ENCODE measurements at places on chromosomes 13 and 19. TPM values are rescaled to one million over a fixed set of nuclear protein-coding genes. Genes with fewer than 3 reads are reported as not detected.

DNA sequence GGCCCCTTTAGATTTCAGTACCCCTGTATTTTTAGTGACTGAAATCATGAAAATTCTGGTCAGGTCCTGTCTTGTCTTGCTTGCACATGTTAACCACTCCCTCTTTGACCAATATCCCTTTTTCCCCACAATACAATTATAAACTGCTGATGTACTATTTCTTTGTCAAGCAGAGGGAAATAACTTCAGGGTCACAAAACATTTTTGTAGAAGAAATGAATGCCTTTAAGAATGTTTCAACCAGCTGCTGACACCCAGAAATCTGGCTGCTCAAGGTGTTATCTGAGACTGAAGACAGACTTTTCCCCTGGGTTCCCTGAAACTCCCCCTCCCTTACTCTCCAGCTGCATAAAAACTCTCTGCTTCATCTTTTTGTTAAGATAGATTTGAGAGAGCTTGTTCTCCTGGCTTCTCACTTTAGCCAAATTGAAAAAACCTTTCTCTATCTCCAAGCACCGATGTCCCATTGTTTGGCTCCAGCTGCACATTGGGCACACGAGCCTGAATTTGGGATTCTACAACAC lies 18.4 kb upstream of the ACOD1 start:
- no peak for DNase-seq

GRCh38 chr19:6271721-6272410 lies 7.9 kb downstream of the MLLT1 start:
- peak; percentile 72 for DNase-seq

DNA sequence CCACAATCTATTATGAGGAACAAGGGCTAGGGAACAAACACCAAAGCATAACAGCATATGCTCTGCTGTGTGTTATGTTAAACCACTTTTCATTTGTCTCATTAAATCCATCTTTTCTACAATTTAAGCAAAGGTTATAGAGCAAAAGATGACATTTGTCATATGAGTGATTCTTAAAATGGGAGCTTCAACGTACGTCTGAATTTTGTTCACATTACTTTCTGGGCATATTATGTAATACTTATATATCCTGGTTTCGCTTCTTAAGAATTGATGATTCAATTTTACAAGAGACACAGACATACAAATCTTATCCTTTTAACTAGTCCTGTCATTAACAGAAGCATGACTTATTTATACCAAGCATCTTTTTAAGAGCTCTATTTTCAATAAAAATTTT lies 3.3 kb upstream of the TPP2 start:
- no peak for DNase-seq

DNA sequence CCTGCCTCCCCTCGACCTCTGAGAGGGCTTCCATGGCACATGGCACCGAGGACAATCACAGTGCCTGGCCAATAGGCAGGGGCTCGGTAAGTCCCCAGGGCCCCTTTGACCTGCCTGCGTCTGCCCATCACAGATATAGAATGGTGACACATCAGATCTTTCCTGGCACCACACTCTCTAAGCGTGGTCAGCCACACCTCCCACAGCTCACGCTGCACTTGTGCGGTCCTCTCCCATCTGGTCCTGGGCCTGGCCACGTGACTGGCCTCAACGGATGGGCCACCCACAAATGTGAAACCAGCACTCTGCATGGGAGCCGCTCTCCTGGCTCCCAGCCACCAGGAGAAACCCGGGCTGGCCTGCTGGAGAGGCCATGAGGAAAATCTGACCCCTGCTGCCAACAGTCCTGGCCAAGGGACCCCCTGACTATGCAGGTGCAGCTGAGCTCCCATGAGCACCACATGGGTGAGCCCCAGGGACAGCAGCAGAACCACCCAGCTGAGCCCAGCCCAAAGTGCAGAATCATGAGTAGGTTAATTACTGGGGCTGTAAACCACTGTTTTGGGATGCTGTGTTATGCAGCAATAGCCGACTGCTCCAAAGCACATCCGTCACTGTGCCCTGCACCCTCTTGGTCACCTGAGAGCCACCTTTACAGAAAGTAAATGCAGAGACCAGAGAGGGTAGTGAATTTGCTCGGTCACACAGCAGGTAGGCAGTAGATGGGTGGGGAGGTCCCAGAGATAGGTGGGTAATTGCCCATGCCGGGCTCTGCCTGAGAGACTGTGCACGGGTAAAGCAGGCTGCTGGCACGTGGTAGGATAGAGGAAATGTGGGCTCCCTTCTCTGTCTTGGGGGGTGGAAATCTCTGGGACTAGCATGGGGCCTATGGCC lies 9.7 kb upstream of the MEF2B start:
- DNase-seq = peak; percentile 59

- DNase-seq = no peak
Measured at GRCh38 chr13:39310961-39311360, 272.7 kb downstream of the NHLRC3 start.

- no peak for DNase-seq
Measured at GRCh38 chr19:34332027-34332760, 32.8 kb upstream of the GPI start.

- no peak for DNase-seq
Measured at GRCh38 chr13:96460609-96461008, 370.7 kb downstream of the HS6ST3 start.

GRCh38 chr13:76968041-76968440 lies 19.7 kb downstream of the ACOD1 start:
- no peak for DNase-seq

GRCh38 chr19:34687348-34687747 lies 9.9 kb downstream of the ZNF302 start:
- DNase-seq = no peak

DNA sequence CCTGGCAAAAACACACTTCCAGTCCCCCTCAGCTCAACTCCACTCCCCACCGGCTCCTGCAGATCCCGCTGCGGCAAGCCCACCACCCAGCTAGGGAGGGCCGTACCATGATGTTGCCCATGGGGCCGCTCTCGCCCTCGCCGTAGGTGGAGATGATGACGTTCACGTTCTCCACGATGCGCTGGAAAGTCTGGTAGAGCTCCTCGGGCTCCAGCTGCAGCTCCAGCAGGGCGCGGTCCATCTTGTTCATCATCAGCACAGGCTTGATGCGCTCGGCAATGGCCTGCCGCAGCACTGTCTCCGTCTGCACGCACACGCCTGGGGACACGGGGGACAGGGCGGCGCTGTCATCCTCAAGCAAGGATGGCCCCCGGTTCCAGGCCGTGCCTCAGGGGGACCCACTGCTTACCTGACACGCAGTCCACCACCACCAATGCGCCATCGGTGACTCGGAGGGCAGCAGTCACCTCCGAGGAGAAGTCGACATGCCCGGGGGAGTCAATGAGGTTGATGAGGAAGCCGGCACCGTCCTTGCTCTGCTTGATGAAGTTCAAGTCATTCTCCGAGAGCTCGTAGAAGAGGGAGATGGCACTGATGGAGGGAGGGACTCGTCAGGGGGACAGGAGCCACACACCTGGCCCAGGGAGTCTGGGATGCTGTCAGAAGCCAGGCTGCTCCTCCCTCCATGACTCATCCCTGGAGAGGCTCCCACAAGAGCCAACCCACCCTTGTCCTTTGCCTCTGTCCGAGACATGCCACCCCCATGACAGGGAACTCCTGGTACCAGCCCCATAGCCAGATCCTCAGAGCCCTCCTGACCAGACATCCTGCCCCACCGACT lies 2.3 kb downstream of the EEF2 start:
- no peak for DNase-seq

- DNase-seq = no peak
Measured at GRCh38 chr13:112924365-112924764, 44.6 kb upstream of the MCF2L start.

GRCh38 chr19:456547-457110 lies 4.2 kb downstream of the SHC2 start:
- DNase-seq = no peak

GRCh38 chr13:82900453-82900852 lies 981.8 kb downstream of the SLITRK1 start:
- DNase-seq = no peak

DNA sequence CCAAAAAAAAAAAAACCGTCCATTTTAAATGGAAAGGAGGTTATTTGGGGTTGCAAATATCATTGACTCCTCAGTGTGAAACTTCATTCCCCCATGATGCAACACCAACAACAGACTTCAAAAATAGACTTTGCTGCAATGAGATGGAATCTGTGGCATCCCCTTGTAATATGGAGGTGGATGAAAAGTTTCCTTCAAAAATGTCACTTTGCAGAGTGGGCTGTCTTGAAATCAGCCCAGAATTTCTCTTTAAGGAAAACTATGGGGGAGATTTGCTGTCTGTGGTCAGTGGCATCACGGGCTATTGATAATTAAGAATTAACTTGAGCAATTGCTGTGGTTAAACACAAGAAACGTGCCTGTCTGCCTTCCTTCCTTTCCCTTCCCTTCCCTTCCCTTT lies 1.5 kb downstream of the GPR18 start:
- no peak for DNase-seq

DNA sequence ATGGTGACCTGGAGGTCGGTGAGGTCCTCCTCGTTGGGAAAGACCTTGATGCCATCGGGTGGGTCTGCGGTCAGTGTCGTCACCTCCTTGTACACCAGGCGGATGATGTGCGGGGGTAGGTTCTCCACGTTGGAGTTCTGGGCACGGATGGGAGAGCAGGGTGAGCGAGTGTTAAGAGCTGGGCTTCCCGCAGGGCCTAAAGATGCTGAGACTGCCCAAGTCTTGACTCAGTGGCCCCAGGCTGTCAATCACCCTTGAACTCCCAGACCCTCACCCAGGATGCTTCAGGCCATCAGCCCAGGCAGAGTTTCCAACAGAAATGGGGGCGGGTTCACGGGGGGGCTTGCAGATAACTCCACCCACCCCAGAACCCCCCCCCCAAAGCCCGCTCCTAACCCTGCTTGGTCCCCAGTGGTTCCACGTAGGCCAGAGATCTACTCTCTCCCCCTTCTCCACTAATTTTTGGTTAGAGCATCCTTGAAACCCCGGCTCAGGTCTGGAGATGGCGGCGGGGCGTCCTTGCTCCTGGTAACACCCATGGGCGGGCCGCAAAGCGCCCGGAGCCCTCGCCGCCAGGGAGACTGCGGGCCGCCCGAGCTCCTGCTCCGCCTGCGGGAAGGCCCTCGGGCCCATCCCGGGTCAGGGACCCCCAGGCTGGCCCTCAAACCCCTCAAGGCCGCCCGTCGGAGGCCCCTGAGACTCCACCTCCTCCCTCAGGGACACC lies 600 bp downstream of the UBE2S start:
- DNase-seq = peak; percentile 79

DNA sequence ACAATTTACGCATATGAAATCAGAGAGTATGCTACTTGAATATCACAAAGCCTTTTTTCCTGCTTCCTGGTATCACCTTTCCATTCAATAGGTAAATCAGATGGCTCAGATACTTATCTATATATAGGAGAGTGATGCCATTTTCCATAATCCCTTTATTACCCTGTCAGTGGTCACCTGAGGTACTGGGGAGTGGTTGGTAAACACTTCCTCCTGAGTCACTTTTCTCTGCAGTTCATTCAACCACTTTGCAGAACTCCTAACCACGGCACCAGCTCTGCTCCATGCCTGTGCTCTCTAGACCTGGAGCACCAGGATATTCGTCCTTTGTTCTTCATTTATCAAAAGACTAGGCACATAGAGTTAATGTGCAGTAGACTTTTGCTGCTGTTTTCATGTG lies 748.5 kb upstream of the KLHL1 start:
- no peak for DNase-seq

DNA sequence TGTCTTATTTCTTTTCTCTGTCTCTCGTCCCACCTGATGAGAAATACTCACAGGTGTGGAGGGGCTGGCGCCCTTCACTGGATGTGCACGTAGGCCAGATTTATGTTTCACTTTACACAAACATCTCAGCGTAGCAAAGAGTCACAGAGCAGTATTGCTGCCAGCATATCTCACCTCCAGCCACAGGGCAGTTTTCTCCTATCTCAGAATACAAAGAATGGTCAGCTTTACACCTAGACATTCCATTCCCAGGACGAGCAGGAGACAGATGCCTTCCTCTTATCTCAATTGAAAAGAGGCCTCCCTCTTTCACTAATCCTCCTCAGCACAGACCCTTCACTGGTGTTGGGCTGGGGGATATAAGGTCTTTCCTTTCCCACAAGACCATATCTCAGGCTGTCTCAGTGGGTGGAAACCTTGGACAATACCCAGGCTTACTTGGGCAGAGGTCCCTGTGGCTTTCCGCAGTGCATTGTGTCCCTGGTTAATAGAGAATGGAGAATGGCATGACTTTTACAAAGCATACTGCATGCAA lies 7.2 kb upstream of the ZNF611 start:
- no peak for DNase-seq

- DNase-seq = no peak
Measured at GRCh38 chr13:29993716-29994488, 143.5 kb upstream of the UBL3 start.

DNA sequence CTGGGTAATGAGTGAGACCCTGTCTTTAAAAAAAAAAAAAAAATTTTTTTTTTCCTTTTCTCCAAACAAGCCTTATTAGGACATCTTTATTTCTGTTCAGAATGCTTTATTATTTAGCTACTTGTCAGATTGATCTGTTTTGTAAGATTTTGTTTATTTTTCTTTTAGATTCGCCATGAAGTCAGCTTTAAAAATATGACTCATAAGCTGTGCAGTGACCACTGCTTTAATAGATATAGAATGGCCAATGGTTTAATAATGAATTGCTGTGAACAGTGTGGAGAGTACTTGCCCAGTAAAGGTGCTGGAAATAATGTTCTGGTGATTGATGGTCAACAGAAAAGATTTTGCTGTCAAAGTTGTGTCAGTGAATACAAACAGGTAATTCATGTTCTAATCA lies 47.7 kb downstream of the ZMYM2 start:
- DNase-seq = no peak

DNA sequence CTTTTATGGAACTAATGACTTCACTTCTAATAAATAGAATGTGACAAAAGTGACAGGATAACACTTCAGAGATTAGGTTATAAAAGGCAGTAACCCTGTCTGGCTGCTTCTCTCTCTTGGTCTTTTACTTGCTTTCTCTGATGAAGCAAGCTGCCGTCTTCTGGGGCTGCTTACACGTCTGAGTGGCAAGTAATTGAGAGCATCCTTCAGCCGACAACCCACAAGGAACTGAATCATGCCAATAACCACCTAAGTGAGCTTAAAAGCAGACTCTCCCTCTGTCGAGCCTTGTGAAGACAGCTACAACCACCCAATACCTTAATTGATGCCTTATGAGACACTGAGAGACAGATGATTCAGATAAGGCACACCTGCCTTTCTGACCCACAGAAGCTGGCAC lies 1091.2 kb downstream of the SLITRK1 start:
- no peak for DNase-seq

Gene IGFL2
- total RNA-seq = 0.75 TPM

Gene LILRB1
- not detected for total RNA-seq

Gene SLC8A2
- total RNA-seq = 0.66 TPM

Gene FCGBP
- total RNA-seq = 1.5 TPM

Gene NANOS3
- not detected for total RNA-seq

Gene UGGT2
- 15.6 TPM for total RNA-seq

Gene SLC15A1
- not detected for total RNA-seq

Gene RDH8
- not detected for total RNA-seq

Gene NOSIP
- total RNA-seq = 130 TPM

Gene SYNGR4
- total RNA-seq = not detected
